ENCODE measurements at places on chromosomes 7 and 10.

- no peak for DNase-seq
Measured at GRCh38 chr7:4190010-4190981, 491.8 kb upstream of the FOXK1 start.

DNA sequence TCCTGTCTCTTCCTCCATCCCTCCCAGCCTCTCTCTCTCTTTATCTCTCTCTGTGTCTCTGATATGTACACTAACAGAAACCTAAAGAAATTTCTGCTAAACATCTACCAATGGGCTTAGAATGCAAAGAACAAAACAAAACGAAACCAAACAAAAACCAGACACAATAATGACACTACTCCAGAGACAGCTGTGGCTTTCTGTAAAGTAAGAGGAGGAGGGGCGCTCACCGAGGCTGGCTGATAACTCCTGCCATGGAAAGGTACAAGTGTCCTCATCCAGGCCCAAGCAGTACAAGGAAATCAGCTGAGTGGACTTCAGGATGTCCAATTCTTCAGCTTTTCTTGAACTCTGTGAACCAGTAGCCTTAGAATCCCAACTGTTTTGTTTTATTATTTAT is 70.4 kb upstream of the FZD8 start:
- no peak for DNase-seq

- DNase-seq: no peak
Measured at GRCh38 chr10:97724341-97724941, 10.9 kb downstream of the MARVELD1 start.

DNA sequence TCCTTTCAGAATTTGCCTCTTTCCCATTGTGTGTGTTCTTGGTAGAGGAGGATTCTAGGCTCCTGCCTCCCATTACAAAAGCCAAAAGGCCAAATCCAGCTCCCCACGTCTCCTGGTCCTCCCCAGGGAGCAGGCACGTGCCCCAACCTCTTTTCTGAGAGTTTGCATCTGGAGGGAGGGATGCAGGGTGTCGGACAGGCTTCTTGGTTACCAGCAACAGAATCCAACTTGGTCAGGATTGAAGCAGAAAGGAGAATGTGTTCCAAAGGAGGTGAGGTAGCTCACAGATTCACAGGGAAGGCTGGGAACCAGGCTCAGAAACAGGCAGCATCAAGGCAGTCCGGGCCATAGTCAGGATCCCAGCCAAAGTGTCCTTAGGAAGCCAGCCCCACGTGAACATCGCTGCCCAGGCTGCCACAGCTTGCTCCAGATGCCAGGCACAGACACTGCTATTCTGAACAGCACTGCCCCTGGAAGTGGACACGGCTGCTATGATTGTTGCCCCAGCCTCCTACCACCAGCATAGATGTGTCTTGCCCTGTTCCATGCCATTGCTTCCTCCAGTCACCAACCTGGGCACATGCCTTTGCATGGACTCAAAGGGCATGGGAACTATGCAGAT is 264.2 kb upstream of the ZMIZ1 start:
- no peak for DNase-seq

- DNase-seq: no peak
Measured at GRCh38 chr7:43491984-43492383, 90.9 kb upstream of the STK17A start.
